ENCODE measurements at places on chromosomes 1 and 21.

DNA sequence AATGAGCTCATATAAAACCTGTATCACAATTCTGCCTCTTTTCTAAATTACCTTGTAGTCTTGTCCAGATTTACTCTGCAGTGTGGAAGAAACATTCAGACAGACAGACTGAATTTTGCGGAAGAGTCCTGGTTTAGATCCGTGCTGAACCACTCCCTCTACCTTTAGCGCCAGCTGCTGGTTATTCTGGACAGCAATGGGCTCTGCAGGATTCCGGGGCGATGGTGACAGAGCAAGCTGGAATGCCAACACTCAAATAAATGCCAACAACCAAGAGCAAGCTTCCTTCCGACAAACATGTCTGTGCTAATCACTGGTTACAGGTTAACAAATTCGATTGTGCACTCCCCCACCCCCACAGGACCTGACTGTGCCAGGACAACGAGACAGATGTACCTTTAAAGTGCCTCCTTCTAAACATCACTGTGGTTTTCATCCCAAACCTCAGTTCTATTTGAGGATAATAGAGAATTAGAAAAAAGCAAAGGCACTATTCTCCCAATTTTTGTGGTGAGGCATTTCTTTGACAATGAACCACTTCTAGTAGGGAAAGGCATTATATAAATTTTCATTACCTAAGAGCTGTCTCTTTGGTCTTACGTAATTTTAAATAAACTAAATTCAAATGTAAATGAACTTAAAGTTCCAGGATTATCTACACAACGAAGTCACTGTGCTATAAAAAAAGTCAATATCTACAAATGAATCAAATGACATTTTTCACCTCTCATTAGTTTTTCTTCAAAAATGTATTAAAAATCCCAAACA lies 90.4 kb downstream of the INTS7 start:
- H3K4me3 ChIP-seq: no peak overlapping the region
- H3K4me1 ChIP-seq: no peaks in the 10 kb centered on the region
- H3K27ac ChIP-seq: no peak overlapping the region
- peaks cover 4% of the 10 kb centered on the region for H3K36me3 ChIP-seq

DNA sequence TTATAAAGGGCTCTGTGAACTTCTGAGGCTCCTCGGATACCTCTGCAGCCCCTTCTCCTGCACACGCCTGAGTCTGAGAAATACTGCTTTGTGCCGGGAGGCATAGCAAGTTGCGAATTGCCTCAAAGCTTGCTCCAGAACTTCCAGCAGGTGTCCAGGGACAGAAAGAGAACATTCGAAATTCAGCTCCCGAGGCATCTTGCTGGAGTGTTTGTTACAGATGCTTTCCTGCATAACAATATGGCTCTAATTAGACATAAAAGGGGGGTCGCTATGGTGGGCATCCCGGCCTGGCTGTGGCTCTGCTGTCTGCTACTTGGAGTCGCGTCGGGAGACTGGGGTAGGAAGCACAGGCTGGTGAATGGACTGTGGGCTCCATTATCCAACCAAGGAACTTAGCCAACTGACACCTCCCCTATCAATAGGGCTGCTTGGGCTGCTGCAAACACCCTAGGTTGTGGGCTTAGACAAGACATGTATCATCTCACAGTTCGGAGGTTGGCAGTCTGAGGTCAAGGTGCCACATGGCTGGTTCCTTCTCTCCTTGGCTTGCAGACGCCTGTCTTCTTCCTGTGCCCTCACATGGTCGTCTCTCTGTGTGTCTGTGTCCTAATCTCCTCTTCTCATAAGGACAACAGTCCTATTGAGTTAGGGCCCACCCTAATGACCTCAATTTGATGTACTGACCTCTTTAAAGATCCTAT lies 607.0 kb downstream of the NPHP4 start:
- peaks cover 4% of the 10 kb centered on the region for H3K4me1 ChIP-seq
- H3K36me3 ChIP-seq: no peaks in the 10 kb centered on the region
- H3K27me3 ChIP-seq: no peaks in the 10 kb centered on the region
- no peak for DNase-seq
- H3K27ac ChIP-seq: no peak overlapping the region
- no peak overlapping the region for H3K4me3 ChIP-seq

DNA sequence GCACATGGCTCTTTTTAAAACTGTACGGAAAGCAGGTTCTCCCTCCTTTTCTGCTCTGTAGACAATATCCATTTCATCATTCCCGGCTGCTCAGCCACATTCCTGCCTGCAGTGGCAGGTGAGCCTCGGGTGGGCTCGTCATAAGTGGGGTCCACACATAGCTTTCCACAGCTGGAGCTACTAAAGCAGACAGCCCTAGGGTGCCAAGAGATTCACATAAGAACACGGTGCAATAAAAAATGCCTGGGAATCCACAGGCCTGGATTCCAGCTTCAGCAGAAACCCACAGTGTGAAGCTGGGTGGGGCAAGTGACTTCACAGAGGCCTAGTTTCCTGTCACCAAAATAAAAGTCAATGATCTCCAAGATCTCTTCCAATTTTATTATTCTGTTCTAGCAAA lies 96.4 kb downstream of the MIS18A start:
- H3K36me3 ChIP-seq: peaks cover 2% of the 10 kb centered on the region
- H3K27ac ChIP-seq: no peak overlapping the region
- peaks cover 8% of the 10 kb centered on the region for H3K27me3 ChIP-seq
- no peak overlapping the region for H3K4me3 ChIP-seq

DNA sequence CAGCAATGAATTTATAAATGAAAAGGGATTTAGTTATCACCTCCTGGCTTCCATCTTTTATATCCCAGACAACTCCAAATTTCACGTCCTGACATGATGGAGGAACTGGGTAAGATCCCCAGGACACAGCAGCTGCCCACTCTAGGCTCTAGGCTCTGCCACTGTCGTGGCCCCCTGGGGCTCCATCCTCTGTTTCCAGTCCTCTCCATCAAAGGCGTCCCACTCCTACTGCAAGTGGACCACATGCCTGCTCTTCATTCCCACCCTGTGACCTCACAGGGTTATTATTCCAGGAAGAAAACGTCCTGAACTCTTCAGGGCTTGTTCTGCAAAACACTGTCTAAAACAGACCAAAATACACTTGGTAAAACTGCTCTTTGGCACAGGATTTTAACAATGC lies 11.9 kb downstream of the URB1 start:
- H3K27me3 ChIP-seq: no peaks in the 10 kb centered on the region
- peaks cover 10% of the 10 kb centered on the region for H3K4me1 ChIP-seq
- no peak overlapping the region for H3K4me3 ChIP-seq
- H3K27ac ChIP-seq: no peak overlapping the region
- H3K36me3 ChIP-seq: peaks cover 7% of the 10 kb centered on the region

DNA sequence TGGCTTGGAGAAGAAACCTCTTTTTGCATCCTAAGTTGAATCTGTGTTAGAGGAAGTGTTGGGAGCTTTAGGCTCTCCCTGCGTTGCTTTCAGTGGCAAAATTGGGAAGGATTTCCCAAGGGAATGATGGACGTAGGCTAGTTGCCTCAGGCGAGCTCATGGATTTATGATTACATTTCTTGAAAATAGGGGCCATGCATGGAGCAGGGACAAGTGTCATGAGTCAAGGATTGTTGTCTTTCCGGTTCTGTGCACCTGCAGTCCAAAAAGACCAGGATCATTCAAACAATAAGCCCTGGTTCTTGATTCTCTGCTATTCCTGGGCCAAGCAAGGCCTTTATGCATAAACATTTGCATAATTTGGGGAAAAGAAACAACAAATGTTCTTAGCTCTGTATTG lies 7.1 kb downstream of the MAN1C1 start:
- H3K36me3 ChIP-seq: peaks cover 8% of the 10 kb centered on the region
- H3K4me1 ChIP-seq: peaks cover 32% of the 10 kb centered on the region
- H3K27ac ChIP-seq: peak overlapping the region; percentile 52

GRCh38 chr1:200862713-200863415 lies 9.9 kb upstream of the GPR25 start:
- H3K27ac ChIP-seq: no peak overlapping the region
- peaks cover 23% of the 10 kb centered on the region for H3K36me3 ChIP-seq
- no peak for DNase-seq
- H3K4me3 ChIP-seq: no peak overlapping the region
- H3K4me1 ChIP-seq: peaks cover 5% of the 10 kb centered on the region
- H3K27me3 ChIP-seq: no peaks in the 10 kb centered on the region

DNA sequence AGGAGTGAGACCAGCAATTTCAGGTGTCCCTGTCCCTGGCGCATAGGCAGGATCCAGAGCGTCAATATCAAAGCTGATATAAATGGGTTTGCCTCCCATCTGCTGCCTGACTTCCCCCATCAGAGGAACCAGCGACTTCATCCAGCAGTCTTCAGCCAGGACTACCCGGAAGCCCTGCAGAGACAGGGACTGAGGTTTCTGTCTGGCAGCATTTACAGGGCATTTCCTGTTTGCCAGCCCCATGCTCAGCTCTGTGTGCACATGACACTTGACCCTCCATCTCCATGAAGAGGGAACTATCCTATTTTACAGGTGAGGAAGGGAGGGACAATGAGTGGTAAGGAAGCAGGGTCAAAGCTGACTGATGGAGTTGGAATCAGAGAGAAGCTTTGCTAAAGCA lies 7.2 kb downstream of the AGMAT start:
- no peak overlapping the region for H3K4me3 ChIP-seq
- no peak for DNase-seq
- no peaks in the 10 kb centered on the region for H3K27me3 ChIP-seq
- no peak overlapping the region for H3K27ac ChIP-seq
- H3K4me1 ChIP-seq: peaks cover 8% of the 10 kb centered on the region

- no peak overlapping the region for H3K4me3 ChIP-seq
- no peaks in the 10 kb centered on the region for H3K4me1 ChIP-seq
- H3K27ac ChIP-seq: no peak overlapping the region
Measured at GRCh38 chr1:159261721-159262494, 40.2 kb upstream of the FCER1A start.

DNA sequence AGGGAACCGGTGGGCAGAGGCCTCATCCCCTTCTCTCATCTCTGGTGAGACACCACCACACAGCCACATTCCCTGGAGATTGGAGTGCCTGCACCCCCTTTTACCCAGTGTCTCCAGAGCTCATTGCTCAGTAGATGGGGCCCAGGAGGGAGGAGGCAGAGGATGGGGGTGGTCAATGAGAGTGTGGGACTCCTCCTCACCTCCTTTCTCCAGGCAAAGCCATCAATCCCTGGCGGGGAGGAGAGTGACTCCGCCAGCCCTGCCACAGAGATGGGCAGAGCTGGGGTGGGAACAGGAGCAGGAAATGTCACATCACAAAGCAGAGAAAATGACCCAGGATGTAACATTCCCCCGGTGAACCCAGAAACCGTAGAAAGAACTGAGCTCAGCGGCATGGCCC lies 117.2 kb downstream of the MATN1 start:
- no peak overlapping the region for H3K4me3 ChIP-seq
- H3K27me3 ChIP-seq: peaks cover 12% of the 10 kb centered on the region
- H3K27ac ChIP-seq: no peak overlapping the region
- no peak for DNase-seq
- H3K36me3 ChIP-seq: no peaks in the 10 kb centered on the region

GRCh38 chr1:184039126-184039525 lies 1.6 kb upstream of the COLGALT2 start:
- peaks cover 23% of the 10 kb centered on the region for H3K4me1 ChIP-seq
- H3K4me3 ChIP-seq: peak overlapping the region; percentile 83
- no peak overlapping the region for H3K27ac ChIP-seq

GRCh38 chr1:7108251-7108650 lies 323.0 kb downstream of the CAMTA1 start:
- DNase-seq: no peak
- peaks cover 8% of the 10 kb centered on the region for H3K27me3 ChIP-seq
- H3K4me3 ChIP-seq: no peak overlapping the region
- no peak overlapping the region for H3K27ac ChIP-seq
- peaks cover 20% of the 10 kb centered on the region for H3K4me1 ChIP-seq
- H3K36me3 ChIP-seq: no peaks in the 10 kb centered on the region

GRCh38 chr1:238568735-238569134 lies 678.0 kb upstream of the ZP4 start:
- H3K27ac ChIP-seq: no peak overlapping the region
- no peaks in the 10 kb centered on the region for H3K4me1 ChIP-seq
- no peaks in the 10 kb centered on the region for H3K36me3 ChIP-seq
- no peak for DNase-seq
- H3K27me3 ChIP-seq: no peaks in the 10 kb centered on the region

GRCh38 chr1:98051065-98051675 lies 130.3 kb upstream of the DPYD start:
- peak; percentile 75 for DNase-seq
- H3K27ac ChIP-seq: no peak overlapping the region
- peak overlapping the region; percentile 13 for H3K4me3 ChIP-seq
- no peaks in the 10 kb centered on the region for H3K36me3 ChIP-seq
- peaks cover 84% of the 10 kb centered on the region for H3K27me3 ChIP-seq

- H3K27me3 ChIP-seq: peaks cover 99% of the 10 kb centered on the region
- H3K27ac ChIP-seq: no peak overlapping the region
- peak overlapping the region; percentile 83 for H3K4me3 ChIP-seq
- peaks cover 3% of the 10 kb centered on the region for H3K36me3 ChIP-seq
- H3K4me1 ChIP-seq: peaks cover 40% of the 10 kb centered on the region
Measured at GRCh38 chr1:220879509-220880361, 492 bp downstream of the HLX start.

- no peaks in the 10 kb centered on the region for H3K36me3 ChIP-seq
- no peaks in the 10 kb centered on the region for H3K4me1 ChIP-seq
- no peak for DNase-seq
- H3K27ac ChIP-seq: no peak overlapping the region
Measured at GRCh38 chr1:39666772-39667171, 5.1 kb downstream of the NT5C1A start.

DNA sequence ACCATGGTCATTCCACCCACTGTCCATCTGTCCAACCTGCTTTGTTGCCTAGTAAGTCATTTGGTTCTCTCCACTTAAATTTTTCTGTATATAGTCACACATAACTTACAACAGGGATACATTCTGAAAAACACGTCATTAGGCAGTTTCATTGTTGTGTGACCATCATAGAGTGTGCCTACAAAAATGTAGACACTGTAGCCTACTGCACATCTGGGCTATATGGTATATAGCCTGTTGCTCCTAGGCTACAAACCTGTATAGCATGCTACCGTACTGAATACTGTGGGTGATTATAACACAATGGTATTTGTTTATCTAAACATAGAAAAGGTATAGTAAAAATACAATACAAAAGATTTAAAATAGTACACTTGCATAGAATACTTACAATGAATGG lies 10.0 kb upstream of the NPL start:
- no peak for DNase-seq
- no peaks in the 10 kb centered on the region for H3K27me3 ChIP-seq
- no peak overlapping the region for H3K4me3 ChIP-seq
- no peaks in the 10 kb centered on the region for H3K36me3 ChIP-seq
- H3K27ac ChIP-seq: no peak overlapping the region

GRCh38 chr1:178784131-178784536 lies 59.1 kb downstream of the RALGPS2 start:
- H3K27me3 ChIP-seq: no peaks in the 10 kb centered on the region
- no peak overlapping the region for H3K27ac ChIP-seq
- no peak overlapping the region for H3K4me3 ChIP-seq
- peaks cover 15% of the 10 kb centered on the region for H3K4me1 ChIP-seq
- H3K36me3 ChIP-seq: peaks cover 18% of the 10 kb centered on the region

GRCh38 chr1:202627841-202628565 lies 82.3 kb downstream of the SYT2 start:
- DNase-seq: no peak
- peak overlapping the region; percentile 81 for H3K27ac ChIP-seq
- H3K27me3 ChIP-seq: peaks cover 11% of the 10 kb centered on the region
- no peaks in the 10 kb centered on the region for H3K36me3 ChIP-seq
- H3K4me1 ChIP-seq: no peaks in the 10 kb centered on the region

GRCh38 chr1:203173566-203173965 lies 2.1 kb downstream of the MYBPH start:
- peaks cover 18% of the 10 kb centered on the region for H3K4me1 ChIP-seq
- no peak for DNase-seq
- H3K27ac ChIP-seq: no peak overlapping the region
- no peak overlapping the region for H3K4me3 ChIP-seq
